ENCODE measurements at places on chromosomes 6 and 20. TPM values are rescaled to one million over a fixed set of nuclear protein-coding genes. Genes with fewer than 3 reads are reported as not detected.

Gene NHLRC1
- total RNA-seq = 1.0 TPM

Gene CLPSL2
- total RNA-seq = not detected

Gene LHFPL5
- not detected for total RNA-seq

Gene ZNF311
- 0.90 TPM for total RNA-seq

Gene SMLR1
- not detected for total RNA-seq

Gene ANKRD66
- total RNA-seq = not detected

Gene LPA
- total RNA-seq = not detected

Gene PRR18
- total RNA-seq = not detected

Gene SOX18
- 47.6 TPM for total RNA-seq

Gene FLRT3
- 1.3 TPM for total RNA-seq

Gene MAFB
- total RNA-seq = 34.7 TPM

Gene RAB32
- total RNA-seq = 35.2 TPM

Gene DEFB110
- total RNA-seq = not detected

Gene DHX35
- total RNA-seq = 12.1 TPM

Gene MCHR2
- total RNA-seq = not detected

Gene GSTA2
- total RNA-seq = not detected

Gene MUCL3
- total RNA-seq = not detected

Gene CDSN
- total RNA-seq = not detected

Gene PACSIN1
- not detected for total RNA-seq

Gene ZFP64
- total RNA-seq = 11.7 TPM

Gene EDN3
- total RNA-seq = not detected

Gene RHAG
- total RNA-seq = 0.28 TPM

Gene OR2J3
- total RNA-seq = not detected

Gene ZBTB24
- total RNA-seq = 5.5 TPM

Gene MLIP
- total RNA-seq = 1.4 TPM

Gene NTSR1
- total RNA-seq = 0.14 TPM

Gene CLDN20
- total RNA-seq = not detected

Gene SUMO4
- total RNA-seq = 0.88 TPM

Gene IL20RA
- 0.60 TPM for total RNA-seq

Gene CYP24A1
- total RNA-seq = not detected

Gene PTGIS
- 447 TPM for total RNA-seq

Gene SSTR4
- total RNA-seq = not detected
